ENCODE measurements at places on chromosomes 1 and 21.

- DNase-seq, result no peak
Observed at GRCh38 chr1:232754930-232755329, 50.3 kb upstream of the MAP10 start.

DNA sequence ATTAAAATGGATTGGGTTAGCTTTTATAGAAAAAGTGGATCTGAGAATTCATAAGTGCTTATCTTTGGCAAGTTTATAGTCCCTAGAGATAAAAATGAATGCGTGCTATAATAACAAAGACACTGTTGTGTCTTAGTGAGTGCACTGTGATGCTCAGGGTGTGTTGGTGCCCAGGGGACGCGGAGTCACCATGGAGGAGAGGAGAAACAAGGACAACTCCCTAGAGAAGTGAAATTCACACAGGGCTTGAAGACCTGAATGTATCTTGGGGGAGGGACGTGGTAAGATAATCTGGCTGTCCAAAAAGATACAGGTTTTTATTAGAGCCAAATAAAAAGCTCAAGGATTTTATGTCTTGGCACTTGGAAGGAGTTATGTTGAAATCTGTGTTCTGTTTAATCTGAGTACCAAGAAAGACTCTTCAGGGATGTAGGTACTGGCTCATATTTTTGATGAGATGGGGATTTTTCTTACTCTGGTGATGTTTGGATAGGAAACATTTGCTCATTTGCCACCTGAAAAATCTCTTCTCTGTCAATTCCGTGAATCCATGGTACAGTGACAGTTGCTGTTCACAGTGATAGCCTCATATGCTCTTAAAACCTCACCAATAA is 9.6 kb downstream of the SMYD2 start:
- DNase-seq, result no peak

GRCh38 chr1:65722461-65722860 is 70.2 kb upstream of the PDE4B start:
- no peak for DNase-seq

DNA sequence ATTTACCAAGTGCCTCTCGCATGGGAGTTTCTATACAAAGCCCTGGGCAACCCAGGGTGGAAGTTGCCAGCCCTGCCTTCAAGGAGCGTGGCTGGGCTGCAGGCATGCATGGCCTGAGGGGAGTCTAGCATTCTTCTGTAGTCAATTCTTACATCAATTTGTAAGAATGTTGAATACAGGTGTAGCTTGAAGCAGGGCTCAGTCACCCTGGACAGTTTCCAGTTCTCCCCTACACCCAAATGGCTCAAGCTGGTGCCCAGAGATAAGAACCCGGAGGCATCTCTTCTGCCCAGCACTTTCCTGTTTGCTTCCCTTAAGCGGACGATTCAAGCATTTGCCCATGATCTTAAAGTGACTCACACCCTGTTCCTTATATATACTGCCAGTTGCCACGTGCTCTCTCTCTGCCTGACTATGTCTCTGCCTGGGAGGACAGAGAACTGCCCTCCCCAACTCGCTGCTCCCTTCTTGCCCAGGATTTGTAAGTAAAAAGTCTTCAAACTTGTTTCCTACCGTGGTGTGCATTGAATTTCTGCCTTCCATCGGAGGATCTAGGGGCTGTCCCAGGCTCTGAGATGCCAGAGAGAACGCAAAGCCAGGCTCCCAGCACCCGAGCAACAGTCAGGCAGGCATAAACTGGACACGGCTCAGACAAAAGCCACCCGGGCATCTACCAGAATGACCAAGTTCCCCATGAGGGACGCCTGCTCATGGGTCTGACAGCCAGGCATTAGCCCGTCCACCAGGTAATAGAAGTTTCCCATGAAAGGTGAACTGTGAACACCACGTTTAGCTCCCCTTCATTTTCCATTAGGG is 50.9 kb upstream of the AJAP1 start:
- no peak for DNase-seq

DNA sequence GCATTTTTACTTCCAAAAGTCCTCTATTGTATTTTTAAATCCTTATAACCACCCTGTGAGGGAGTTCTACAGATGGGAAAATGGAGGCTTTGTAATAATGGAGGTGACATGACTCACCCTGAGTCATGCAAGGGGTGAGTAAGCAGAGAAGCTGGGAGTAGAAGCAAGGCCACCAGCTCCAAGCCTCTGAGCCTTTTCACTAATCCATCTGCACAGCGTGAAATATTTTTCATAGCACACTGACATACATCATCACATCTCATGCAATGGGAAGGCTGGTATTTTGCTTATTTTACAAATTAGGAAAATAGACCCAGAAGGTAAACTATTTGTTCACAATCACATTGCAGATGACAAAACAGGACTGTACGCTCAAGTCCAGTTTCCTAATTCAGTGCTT is 96.9 kb downstream of the KCNH1 start:
- no peak for DNase-seq

GRCh38 chr1:106962591-106962990 is 93.9 kb upstream of the PRMT6 start:
- DNase-seq, result no peak

GRCh38 chr1:52752484-52752826 is 26.2 kb downstream of the ZYG11B start:
- DNase-seq, result no peak

DNA sequence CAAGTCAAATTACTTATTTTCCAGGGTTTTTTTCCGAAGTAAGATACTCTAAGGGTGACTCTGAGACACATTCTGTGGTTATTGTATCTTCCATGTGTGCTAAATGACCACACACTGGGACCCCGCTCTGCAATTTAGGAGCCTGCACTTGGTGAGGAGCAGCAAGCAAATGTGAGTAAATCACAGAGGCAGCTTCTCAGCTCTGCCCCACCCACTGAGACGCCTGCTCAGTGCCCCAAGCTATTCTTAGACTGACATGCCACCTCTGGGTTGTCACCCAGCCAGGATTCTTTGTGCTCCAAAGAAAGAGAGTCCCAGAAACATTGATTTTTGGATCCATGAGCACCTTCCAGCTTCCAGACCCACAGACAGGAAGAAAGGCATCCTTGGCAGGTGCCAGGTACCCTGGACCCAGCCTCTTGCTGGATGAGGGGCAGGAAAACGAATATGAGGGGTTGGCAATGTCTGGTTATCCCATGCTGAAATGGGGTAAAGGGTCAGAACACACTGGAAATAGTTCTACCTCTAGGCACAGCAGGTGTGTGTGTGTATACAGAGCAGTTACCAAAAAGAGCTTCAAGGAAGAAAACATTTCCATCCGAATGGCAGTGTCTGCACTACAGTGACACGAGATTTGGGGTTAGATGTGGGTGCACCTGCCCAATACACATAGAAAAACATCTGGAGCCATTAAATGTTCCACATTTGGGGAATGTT is 41.2 kb downstream of the TNR start:
- DNase-seq, result no peak

DNA sequence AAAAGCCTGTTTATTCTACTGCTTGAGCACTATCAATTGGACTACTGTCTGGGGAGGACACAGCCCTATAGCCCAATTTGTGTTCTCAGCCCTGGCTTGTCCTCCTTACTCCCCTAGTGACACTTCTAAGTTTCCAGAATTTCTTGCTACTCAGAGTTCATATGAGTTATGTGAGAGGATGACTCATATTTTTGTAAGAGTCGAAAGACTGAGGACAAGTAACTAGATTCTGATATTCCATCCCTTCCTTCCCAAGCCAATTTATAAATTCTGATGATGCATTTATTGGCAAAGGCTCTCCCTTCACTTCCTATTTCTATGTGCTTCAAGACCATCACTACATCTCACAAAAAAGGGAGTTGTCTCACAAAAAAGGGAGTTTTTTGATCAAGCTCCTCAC is 422.2 kb upstream of the DEPDC1 start:
- no peak for DNase-seq

DNA sequence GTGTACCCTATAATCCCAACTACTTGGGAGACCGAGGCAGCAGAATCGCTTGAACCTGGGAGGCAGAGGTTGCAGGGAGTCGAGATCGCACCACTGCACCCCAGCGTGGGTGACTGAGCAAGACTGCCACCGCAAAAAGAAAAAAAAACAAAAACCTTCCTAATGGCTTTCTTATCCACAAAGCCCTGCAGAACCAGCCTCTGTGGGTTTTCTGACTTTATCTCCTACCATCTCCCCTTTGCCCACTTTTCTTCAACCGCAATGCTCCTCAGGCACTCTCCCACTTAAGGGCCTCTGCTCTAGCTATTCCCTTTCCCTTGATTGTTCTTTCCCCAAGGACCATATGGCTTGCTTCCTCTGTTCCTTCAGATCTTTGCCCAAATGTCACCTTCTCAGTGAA is 67.9 kb upstream of the PUM1 start:
- no peak for DNase-seq

DNA sequence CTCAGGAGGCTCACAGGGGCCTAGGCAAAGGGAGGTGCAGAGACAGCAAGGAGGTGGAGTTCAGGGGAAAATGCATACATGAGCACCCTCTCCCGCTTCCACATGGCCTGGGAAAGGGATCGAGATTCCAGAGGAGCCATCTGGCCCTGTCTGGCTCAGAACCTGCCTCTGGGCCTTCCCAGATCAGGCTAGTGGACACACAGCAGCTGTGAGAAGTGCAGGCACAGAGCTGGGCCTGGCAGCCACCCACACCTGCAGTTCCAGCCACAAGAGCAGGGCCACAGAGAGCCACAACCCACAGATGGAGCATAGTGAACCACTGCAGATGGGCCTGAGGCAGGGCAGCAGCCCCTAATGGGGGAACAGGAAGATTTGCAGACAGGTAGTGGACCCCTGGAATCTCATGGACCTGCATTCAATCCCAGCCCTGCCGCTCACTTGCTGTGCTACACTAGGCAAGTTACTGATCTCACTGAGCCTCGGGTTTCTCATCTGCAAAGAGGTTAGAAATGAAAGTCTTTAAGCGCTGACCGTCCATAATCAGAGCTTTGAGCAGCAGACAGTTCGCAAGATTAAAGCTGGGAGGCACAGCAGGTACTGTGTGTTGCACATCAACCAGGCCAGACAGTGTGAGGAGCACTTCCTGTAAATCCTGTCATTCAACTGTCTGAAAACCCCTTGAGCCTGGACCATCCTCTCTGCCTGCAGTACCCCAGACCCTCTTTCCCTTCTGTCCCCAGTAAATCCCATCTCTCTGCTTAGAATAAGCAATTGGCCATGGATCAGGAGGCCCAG is 58.0 kb downstream of the MATN1 start:
- no peak for DNase-seq

DNA sequence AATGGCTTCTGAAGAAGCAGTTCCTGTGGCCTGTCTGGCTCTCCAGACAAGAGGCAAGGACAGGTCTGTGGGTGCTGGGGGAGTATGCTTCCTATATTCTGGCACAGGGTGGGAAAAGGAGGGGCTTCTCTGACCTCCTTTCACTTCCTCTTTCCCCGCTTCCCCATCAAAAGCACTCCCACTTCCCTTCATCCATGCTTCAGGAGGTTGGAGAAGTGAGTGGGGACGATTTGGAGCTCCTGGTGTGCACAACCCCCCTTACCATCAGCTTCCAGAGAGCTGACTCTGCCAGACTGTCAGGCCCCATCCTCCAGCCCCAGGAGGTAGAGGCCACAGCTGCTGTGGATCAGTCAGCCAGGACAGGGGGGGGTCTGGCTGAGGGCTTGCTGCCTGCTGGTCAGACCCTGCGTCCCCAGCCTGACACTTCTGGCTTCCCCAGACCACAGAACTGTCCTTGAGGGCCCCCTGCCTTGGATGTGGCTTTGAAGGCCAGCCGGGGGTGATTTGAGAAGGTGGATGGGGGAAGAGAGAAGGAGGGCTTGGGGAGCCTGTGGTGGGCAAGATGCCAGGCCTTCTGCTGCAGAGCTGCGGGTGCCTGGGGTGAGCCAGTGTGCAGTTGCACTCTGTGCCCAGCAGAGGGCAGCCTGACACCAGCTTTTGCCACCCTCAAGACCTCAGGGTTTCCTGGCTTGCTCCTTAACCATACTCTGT is 21.5 kb upstream of the TMEM222 start:
- peak; percentile 46 for DNase-seq

- DNase-seq, result no peak
Observed at GRCh38 chr1:216626394-216627067, 96.7 kb downstream of the ESRRG start.

DNA sequence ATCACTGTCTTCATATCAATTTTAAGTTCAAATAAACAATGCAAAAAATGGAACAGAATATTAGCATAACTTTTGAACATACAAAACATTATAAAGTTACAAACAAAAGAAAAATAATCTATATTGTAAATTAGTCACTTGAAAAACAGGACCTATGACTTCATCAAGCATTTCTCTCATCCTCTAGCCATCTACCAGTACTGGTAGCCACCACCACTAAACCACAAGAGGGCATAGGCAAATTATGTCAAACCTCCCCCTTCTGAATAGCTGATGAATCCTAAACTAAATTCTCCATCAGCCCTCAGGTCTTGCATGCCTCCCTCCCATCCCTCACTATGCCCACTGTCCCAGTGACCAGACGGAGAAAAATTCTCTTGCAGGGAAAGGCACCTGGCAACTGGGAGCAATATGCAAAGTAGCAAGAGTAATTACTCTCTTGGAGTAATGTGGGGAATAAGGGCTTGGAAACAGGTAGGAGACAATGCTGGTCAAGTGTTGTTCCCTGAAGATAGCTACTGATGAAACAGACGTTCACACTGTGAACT is 37.1 kb downstream of the SSX2IP start:
- DNase-seq, result no peak

DNA sequence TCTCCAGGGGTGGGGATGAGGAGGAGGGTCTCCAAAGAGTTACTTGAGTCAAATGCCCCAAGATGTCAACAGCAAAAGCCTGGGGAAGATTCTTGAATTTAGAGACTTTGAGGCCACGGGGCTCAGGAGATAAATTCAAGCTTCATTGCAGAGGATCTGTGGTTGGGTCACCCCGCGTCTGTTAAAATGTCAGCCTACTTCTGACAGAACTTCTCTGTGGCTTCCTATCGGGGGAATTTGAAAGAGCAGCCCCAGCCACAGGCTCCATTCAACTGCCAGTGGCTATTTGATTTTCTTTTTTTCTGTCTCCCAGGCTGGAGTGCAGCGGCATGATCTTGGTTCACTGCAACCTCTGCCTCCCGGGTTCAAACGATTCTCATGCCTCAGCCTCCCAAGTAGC is 62.5 kb upstream of the EFHD2 start:
- DNase-seq, result no peak

DNA sequence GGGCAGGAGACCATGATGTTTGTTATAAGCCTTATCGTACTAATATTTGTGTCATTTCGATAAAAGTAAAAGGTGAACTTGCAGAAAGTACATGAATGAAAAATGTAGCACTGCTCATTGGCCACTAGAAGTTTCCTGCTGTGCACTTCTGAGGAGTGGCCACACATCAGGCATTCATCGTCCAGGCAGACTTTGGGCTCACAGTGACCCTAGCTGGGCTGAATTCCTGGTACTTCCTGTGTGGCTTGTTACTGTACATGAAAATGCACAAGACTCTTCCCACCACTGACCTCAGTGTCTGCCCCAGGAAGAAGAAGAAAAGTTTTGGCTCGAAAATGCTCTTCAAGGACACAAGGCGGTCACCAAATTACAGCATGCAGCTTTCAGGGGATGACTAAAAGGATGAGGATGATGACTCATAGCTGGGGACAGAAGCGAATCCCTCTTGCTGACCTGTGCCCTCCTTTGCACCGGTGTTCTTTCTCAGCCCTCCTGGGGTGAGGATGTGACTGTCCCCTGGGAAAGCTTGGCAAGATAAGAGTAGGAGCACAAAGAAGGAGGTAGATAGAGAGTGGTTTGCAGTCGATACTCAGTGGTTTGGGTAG is 252.4 kb upstream of the KAZN start:
- DNase-seq, result no peak

Data from stimulated activated CD8-positive, alpha-beta memory T cell treated with anti-CD3 and anti-CD28 coated beads, Interleukin-7, amount 100 ng/mL, for 4 hours (primary cell).